ENCODE measurements at places on chromosomes 11 and 22.

DNA sequence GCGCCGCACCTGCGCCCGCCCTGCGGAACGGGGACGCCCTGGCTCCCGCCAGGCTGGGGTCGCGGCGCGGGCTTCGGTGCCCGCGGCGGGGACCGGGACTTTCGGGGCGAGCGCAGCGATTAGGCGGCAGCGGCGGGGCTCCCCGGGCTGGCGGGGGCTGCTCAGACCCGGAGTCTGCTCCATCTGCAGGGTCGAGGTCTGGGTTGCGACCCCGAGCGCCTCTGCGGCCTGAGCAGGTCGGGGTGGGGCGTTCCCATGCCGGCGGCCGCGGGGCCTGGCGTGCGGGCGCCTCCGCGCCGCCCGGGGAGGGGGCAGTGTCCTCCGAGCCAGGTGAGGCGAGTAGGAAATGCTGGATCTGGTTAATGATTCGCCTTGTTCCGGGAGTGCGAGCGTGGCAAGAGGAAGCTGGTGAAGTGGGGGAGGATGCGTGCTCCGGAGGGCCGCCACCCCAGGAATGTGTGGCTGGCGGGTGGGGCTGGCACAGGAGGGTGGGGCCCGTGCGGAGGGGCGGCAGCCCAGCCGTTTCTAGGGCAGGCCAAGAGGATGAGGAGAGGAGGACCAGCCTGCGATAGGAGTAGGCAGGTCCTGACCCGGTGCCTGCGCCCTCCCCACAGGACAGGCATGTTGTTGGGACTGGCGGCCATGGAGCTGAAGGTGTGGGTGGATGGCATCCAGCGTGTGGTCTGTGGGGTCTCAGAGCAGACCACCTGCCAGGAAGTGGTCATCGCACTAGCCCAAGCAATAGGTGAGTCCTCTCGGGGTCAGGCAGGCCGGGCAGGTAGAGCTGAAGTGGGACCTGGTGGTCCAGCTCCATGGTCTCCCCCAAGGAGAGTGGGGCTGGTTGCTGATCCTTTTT is 606 bp downstream of the RASSF7 start:
- no peak for DNase-seq

DNA sequence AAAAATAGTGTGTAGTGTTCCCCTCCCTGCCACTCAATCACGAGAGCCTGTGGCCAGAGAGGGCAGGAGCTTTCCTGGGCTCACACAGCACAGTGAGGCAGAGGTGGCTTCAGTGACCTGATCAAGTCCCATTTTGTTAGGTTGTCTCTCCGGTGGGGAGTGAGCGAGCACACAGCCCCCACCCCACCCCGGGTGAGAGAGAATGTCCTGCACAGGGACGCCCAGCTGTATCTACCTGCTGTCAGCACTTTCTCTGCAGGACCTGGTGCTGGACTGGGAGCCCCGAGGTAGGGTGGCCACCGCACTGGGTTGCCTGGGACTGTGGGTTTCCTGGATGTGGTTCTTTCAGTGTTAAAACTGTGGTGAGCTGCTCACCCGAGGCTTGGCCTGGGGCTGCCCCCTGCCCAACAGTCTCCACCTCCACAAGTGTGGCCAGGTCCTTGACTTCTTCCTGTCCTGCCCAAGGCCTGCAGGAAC is 6.1 kb downstream of the CAPN5 start:
- no peak for DNase-seq

GRCh38 chr22:50303848-50304527 is 3.5 kb downstream of the PLXNB2 start:
- DNase-seq = no peak

- no peak for DNase-seq
These were observed 98.8 kb upstream of the BID start for GRCh38 chr22:17873116-17873515.

- no peak for DNase-seq
These were observed 4.3 kb upstream of the AMPD3 start for GRCh38 chr11:10450462-10451425.

DNA sequence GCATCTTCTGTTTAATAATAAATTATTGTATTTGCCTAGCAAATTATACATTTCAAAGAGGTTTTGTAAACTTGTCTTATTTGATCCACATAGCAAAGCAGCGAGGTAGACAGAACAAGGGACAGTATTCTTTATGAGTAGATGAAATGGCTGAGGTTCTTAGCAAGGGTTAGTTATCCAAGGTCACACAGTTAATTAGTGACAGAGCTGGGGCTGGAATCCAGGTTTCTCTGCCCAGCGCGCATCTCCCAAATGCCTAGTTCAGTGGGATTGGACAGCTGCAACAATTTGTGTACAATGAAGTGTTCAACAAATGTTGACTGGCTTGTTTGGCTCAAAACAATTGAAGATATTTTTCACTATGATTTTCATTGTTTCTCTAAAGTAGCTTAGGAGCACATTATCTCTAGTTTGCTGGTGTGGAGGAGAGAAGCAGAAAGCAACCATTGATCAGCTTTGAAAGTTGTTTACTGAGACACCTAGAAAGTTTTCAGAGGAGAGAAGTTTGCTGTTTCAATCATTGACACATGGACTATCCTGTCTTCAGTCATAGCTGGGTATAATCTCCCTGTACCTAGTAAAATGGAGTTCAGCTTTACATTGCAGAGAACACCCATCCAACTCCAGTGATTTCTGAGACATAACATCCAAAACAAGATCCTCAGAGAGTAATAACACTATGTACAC is 270.6 kb downstream of the FAT3 start:
- no peak for DNase-seq
